ENCODE measurements at places on chromosomes 12 and 14.

- no peak for DNase-seq
Measured at GRCh38 chr14:71006200-71006563, 98.9 kb downstream of the PCNX1 start.

DNA sequence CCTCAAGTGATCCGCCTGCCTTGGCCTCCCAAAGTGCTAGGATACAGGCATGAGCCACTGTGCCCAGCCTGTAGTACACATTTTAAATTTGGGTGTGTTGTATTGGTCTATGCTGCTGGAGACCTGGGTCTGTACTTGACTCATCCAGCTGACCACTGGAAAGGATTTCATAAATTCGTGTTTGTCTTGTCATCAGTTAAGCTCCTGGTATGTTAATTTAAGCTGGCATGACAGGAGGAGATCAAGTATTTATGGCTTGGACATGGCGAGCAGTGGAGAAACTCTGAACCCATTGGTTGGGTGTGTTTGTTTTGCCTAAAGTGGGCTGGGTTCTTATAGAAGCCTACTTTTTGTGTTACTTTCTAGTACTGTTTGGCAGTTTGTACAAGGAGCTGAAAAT, 24.2 kb downstream of the YY1 start:
- DNase-seq, result no peak

- DNase-seq, result no peak
Measured at GRCh38 chr12:6644257-6644596, 3.0 kb downstream of the ACRBP start.

DNA sequence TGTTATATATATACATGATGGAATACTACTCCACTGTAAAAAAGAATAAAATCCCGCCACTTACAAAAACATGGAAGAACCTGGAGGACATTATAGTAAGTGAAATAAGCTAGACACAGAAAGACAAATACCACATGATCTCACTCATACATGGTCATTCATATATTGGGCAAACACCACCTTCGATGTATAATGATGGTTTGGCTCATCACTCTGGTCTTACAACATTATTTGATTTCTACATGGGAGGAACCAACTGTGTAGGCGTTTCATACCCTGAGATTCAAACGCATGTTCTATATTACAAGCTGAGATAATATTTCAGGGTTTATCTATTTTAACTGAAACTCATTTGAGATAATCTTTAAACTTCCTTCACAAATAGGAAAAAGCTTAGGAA, 48.3 kb downstream of the ABCD2 start:
- DNase-seq, result no peak

- DNase-seq, result no peak
Measured at GRCh38 chr12:73531752-73532151, 1005.9 kb upstream of the ATXN7L3B start.

DNA sequence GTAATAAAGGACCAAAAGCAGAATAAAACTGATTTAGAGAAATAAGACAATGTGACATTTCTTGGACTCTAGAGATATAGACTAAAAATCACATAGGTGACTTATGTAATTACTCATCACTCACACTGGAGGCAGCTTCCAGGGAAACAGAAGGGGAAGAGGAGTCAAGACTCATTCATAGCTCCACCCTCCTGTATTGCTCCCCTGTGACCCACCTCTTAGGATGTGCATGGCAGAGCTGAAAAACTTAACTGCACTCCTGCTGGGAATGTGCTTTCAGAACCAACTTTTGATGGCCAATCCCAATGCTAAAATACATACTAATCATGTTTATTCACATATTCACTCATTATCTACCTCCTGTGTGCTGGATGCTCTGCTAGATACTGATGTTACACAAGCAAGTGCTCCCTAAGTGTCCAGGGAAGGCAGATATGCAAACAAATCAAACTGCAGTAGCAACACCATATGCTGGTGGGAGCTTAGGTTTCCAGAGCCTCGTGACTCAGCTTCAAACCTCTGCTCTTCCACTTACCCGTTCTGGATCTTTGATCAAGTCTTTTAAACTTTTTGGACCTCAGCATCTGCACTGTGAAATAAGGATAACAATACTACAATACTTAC, 316.1 kb downstream of the GALC start:
- DNase-seq, result no peak

- no peak for DNase-seq
Measured at GRCh38 chr14:94677213-94677612, 65.0 kb downstream of the SERPINA3 start.

DNA sequence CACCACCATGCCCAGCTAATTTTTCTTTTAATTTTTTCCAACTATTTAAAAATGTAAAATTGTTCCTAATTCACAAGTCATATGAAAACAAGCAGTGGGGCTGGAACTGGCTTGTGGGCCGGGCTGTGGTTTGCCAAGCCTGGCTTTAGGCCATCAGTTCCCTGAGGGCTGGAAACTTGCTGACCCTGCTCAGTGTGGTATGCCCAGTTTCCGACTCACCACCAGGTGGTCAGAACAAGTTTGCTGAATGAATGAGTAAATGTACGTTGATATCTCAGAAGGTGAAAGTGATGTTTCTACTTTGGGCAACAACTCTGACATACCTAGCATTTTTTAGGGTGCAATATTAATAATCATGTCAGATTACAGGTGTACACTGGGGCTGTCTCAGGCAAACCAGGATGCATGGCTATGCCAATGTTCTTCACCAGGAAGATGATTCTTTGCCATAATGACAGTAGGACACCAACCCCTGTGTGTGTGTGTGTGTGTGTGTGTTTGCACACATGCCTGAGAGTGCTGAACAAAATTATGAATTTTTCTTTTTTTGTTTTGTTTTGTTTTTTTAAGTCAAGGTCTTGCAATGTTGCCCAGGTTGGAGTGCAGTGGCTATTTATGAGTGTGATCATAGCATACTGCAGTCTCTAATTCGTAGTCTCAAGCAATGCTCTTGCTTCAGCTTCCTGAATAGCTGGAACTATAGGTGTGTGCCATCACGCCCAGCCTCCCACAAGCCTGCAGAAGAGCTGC, 106.1 kb downstream of the PTPN11 start:
- DNase-seq, result no peak

DNA sequence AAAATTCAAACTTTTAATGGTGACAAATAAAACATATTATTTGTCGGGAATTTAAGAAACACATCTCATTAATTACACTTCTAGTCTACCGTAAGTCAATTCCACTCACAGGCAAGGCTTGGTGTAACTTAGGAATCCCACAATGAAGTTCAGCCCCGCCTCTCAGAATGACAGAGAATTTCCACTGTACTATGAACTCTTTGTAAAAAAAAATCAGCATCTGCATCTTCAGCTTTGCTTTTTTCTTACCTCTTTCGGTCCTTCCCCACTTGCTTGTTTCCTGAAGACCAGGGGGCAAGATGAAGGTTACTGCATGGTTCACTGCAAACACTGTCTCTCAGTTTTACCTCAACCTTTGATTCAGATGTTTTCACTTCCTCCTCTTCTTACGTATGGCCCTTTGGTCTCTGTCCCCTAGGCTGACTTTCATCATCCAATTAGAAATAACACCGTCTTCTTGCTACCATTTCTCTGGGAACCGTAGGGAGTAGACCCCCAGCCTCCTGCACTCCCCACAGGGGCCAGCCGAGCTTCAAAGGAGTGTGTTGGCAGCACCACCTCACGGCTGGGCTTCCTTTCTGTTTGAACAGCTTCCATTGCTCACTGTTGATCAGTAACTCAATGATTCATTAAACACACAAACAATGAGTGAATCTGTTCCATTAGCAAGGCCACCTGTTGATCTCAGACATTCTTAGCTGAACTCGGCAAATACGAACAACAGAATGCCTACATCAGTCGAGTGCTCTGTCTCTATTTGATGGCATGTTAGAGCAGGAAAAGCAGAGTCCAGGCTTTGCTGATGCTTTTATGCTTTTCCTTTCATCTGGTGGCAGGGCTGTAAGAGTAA, 343.0 kb downstream of the BMP4 start:
- no peak for DNase-seq
